ENCODE measurements at places on chromosomes 11 and 22.

GRCh38 chr11:62854013-62854824, 14.8 kb upstream of the WDR74 start:
- DNase-seq = no peak

DNA sequence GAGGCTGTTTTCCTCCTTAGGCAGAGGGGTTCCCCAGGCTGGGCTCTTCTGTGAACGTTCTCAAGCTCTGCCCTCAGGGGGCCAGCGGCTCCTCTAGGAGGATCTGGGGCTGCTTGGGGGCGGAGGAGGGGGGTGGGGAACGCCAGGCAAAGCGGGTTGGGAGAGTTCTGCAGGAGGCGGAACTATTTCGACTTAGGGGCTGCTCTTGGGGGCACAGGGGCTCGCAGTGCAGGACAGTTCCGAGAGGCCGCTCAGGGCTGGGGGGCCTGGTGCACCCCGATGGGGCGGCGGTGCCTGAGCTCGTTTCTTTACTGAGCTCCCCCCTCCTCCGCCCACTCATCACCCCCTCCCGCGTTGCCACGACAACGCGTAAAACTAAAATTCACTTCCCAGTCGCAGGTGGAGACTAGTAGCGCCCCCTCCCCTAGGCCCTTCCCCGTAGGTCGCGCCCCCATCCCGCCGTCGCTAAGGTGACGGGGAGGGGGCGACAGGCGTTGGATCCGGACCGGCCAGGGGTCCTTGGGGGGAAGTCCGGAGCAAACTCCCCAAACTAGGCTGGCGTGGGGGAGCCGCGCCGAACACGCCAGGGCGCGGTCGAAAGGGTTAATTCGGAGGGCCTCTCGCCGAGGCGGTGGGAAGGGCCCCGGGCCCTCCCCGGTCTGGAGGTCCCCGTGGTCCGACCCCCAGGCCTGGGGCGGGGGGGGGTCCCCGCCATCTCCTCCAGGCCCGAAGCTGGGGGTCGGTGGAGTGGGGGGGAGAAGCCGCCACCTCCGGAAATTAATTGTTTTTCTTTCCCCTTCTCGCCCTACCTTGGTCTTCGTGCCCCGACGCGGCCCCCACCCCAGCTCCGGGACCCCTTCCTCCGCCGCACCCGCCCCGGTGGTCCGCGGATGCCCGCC, 857 bp downstream of the SHANK3 start:
- DNase-seq = peak; percentile 49

DNA sequence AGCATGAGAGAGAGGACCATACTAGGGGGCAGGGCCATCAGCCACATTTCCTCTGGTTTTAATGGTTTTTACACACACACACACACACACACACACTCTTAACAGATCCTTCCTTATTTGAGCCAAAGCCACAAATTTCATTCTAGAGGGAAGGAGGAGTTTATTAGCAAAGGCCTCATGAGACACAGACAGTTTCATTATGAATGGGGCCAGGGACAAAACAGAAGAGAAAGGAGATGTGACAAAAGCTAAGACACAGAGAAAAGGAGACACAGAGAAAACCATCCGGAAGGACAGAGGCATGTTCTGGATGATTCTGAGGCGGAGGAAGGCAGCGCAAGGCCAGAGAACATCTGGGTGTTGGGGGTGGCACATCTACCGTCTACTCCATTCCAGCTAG, 32.2 kb upstream of the ARFGAP3 start:
- no peak for DNase-seq

DNA sequence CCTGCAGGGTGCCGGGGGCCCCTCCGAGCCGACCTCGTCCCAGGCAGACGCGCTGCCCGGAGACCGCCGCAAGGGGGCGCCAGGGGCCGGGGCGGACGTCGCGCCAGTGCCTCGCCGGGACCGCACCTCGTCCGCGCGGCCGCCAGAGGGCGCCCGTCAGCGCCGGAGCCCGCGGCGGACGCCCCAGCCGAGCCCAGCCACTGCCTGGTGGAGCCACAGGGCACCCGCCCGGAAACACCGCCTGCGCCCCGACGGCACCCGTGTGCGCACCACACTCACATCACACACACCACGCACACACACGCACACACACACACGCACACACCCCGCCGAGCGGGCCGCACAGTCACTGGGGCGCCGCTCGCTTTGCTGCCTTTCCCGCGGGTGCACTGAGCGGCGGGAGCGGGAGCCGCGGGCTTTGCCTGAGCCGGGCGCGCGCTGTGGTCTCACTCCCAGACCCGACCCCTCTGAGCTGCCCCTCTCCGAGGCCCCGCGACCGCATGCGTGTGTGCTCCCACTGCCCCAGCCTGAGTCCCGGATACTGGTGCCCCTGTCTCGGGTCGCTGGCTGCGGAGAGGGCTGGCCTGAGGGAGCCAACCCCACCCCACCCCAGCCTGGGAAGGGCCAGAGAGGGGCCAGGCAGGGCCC, 449.3 kb downstream of the OPCML start:
- peak; percentile 20 for DNase-seq

DNA sequence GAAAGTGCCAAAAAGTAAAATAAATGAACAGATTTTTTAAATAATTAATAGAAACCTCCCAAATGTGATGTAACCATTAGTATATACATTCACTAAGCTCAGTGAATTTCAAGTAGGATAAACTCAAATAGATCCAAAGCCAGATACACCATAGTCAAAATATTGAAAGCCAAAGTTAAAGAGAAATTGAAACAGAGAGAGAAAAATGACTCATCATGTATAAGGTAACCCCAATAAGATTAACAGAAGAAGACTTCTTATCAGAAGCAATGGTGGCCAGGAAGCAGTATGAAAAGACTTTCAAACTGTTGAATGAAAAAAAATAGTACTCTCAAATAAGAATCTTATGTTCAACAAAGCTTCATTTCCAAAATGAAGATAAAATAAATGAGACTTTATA, 70.5 kb downstream of the LUZP2 start:
- no peak for DNase-seq
